Frontal cortex (tissue), 4 donors: ENCODE measurements at places on chromosomes 16 and 17. TPM values are rescaled to one million over a fixed set of nuclear protein-coding genes. Genes with fewer than 3 reads are reported as not detected.
A peak's percentile ranks its signal among the peaks of the same experiment; 100 is the strongest.

DNA sequence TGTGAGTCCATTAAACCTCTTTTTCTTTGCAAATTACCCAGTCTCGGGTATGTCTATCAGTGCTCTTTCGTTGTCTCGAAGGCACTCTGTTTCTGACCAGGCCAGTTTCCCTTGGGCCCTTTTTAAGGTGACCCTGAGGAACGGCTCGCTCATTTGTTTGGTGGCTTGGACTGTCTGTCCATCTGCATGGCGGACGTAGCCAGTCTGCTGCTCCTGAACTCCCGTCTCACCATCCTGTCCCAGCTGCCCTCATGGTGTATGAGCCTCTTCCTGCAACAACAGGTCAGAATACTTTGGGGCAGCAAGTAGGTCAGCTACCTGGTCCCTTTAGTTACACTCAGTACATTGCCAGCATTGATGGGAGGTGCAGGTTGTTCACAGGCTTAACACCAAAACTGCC lies 19.0 kb downstream of the DRC7 start:
- DNase-seq, result no peak

- peak; percentile 25 for DNase-seq
Measured at GRCh38 chr16:9647981-9648701, 534.1 kb downstream of the GRIN2A start.

The PTGES3L gene
- total RNA-seq, result 2.9 TPM

- no peak for DNase-seq
Measured at GRCh38 chr16:56576585-56577299, 11.9 kb downstream of the MT4 start.

The PYY gene
- not detected for total RNA-seq

The EMP2 gene
- total RNA-seq, result 2.4 TPM

The PPP1R27 gene
- total RNA-seq, result not detected

GRCh38 chr16:58837950-58838349 lies 103.8 kb upstream of the GOT2 start:
- DNase-seq, result no peak

The KRT39 gene
- total RNA-seq, result not detected

The ELAC2 gene
- total RNA-seq, result 37.1 TPM

The FOXN1 gene
- not detected for total RNA-seq

The TBC1D3K gene
- not detected for total RNA-seq

- no peak for DNase-seq
Measured at GRCh38 chr17:83170571-83171260, 91.3 kb downstream of the METRNL start.

DNA sequence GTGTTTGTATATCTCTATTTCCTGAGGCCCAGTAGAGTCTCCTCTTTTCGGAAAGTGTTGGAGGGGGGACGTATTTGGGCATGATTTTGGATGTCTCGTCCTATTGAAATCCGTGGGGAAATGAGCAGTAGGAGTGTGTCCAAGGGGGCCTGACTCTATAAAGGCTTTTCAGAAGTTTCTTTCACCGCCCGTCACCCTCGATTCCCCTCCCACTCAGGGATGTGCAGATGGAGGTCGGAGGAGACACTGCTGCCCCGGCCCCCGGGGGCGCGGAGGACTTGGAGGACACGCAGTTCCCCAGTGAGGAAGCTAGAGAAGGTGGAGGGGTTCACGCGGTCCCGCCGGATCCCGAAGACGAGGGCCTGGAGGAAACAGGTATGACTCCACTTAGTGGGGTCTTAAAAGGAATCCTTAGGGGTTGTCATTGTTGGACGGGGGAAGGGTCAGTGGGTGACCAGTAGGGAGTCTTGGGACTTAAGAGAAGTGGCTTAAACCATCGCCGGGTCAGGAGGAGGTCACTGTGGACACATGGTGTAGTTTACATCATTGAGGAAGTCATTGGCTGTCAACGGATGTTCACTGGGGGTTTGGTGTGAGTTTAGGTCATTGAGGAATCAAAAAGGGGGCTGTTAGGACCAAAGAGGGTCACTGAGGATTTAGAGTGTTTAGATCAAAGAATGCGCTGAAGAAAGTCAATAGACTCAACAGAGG lies 424 bp downstream of the MON1B start:
- no peak for DNase-seq

DNA sequence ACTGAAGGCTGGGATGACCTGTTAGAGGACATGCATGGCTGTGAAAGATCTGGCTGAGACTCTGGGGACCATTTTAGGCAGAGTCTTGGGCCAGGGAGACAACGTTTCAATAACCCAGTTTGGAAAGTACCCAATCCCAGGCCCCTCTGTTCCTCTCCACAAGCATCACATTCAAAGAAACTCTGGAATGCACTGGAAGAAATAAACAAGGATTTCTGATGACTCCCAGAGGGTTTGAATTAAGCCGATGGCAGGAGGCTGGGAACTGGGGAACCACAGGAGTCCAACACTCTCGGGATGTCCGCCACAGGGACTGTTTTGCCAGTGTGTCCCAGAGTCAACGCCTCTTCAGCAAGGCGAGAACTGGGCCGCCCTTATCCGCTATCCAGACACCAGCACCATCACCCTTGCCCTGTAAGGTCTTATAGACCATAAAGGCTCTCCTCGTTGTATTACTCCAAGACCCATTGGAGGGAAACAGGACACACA lies 3.3 kb downstream of the PMP22 start:
- peak; percentile 50 for DNase-seq

DNA sequence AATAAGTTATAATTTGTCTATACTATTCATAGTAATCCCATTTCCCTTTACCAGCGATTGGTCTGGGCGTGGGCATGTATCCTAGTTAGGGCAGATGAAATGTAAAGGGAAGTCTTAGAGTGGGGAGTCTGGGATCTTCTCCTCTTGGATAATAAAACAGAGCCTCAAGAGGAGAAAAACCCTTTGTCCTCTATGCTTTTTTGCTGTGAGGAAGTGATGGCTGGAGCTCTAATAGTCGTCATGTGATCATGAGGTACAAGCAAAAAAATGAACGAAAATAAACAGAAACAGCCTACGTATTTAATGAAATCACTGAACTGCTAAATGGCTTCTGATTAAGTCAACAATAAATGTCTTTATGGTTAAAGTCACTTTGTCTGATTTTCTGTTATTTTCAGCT lies 26.8 kb downstream of the EFCAB5 start:
- DNase-seq, result no peak
